ENCODE measurements at places on chromosomes 1 and 21.

DNA sequence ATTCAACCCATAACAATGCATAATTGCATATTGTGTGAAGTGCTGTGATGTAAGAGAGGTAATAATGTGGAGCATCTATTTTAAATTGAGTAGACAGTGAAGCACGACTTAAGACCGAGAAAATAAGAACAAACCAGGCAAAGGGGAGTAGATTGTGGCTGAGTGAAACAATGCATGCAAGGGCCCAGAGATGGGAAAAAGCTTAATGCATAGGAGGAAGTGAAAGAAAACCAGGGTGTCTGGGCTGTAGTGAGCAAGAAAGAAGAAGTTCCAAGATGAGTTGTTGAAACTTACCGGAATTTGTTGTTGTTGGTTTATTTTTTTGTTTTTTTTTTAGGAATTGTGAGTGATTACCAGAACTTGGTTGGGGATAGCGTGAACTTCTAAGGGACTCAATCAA, 104.7 kb downstream of the SNX7 start:
- no peak for DNase-seq

DNA sequence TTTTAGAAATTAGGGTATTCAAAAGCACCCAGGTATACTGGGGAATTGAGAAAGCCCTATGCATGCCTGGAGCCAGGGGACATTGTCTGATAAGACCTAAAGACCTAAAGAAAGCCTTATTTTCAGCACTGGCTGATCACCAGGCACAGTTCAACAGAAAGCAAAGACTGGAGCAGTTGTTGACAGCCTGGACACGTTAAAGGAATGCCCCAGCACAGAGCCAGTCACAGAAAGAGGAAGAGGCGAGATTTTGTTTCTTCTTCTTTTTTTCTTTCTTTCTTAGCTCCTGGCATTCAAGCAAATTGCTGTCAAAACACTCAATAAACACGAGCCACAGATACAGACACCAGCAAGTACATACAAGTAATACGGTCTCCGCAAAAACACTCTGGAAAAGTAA, 40.4 kb downstream of the RNF187 start:
- DNase-seq, result no peak

GRCh38 chr1:25095635-25096200, 136.6 kb downstream of the SYF2 start:
- DNase-seq, result no peak

DNA sequence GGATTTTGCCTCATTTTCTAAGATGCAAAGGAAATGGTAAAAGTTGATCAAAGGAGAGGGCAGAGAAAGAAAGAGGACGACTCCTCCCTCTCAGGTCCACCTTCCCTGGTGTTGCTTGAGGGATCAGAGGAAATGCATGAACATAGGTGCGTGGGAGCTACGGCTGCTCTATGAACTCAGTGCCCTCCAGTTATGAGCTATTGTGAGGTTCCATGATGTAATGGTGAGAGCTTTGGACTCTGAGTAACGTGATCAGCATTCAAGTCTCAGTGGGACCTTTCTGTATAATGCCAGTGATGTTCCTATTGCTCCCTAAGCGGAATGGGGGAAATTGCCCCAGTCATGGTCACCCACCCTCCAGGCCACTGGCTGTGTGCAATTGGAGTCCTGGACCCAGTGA, 25.9 kb upstream of the NBPF3 start:
- DNase-seq, result no peak

Measured in SW 1271 (cell line).